ENCODE measurements at places on chromosomes 16 and 17.

DNA sequence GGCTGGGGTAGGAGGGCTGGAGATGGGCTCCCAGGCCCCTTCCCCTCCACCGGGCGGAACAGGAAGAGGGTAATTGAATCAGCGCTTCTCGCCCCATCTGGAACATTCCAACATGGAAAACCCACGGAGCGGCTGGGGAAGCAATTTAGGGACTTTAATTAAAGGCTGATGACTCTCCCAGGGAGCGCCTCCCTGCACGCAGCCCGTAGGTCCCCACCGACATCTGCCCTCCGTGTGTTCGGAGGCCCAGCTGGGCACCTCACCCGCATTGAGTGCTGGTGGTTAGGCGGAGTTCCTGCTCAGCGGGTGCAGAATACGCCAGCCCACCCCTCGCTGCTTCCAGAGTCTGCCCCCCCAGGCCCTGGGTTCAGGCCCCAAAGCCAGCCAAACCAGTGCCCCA is 10.0 kb downstream of the HS3ST6 start:
- no peak for DNase-seq

DNA sequence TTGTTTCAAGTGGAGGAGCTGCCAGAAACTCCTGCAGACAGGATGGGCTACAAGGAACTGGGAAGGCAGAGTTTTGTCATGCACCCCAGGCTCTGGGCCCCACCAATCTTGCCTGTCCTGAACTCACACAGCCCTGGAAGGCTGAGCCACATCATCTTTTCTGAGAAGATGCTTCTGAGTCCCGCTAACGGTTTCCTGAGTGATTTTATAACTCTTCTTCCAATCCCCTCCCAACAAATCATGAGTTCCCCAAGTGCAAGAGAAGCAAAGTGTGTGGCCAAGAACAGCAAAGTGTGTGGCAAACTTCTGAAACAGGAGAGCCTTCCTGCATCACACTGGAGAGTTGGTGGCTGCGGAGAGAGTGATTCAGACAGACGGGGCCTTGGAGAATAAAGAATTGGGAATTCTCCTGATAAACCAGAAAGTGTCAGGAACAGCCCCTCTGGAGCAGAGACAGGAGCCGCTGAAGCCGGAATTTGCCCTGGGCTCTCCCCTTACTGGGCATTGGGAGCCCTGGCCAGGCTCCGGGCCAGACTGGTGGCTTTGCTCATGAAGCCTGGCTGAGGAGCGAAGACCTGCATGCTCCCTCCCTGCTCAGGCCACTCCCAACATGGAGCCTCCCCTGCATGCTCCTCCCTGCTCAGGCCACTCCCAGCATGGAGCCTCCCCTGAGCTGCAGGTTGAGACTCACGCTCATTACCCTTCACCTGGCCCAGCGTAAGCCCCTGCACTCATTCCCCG is 47.2 kb downstream of the PITPNM3 start:
- DNase-seq, result no peak

GRCh38 chr17:68605914-68606313 is 4.7 kb upstream of the FAM20A start:
- no peak for DNase-seq

DNA sequence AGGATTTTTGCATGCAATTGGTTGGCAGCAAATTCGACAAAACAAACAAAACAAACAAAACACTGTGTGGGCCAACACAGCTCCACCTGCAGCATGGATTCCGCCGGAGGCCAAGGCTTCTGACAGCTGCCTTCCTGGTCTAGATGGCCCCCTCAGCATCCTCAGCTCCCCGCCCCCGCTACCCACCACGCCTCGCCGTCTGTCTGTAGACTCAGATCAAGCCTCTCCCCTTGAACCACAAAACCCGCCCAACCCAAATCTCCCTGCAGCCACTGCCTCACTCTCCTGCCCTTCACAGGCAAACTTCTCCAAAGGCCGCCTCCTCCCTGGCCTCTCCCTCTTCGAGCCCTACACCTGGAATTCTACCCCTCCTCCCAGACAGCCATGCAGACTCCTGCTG is 57.9 kb downstream of the RTN4RL1 start:
- DNase-seq, result no peak

DNA sequence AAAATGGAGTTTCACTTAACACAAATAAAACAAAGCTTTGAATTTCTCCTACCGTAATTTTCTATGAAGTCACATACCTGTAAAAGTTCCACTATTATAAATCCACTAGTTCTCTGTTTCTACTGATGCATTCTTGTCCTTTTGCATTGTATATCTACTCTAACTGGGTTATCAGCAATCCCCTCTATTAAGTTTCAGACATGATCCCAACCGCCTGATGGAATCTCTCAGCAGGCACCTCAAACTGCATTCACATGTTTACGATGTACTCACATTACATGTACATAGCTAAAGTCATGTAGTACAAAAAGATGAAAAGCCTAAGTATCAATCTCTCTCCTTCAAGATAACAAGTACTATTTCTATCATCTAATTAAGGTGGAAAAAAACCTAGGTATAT is 64.9 kb downstream of the MED13 start:
- no peak for DNase-seq

DNA sequence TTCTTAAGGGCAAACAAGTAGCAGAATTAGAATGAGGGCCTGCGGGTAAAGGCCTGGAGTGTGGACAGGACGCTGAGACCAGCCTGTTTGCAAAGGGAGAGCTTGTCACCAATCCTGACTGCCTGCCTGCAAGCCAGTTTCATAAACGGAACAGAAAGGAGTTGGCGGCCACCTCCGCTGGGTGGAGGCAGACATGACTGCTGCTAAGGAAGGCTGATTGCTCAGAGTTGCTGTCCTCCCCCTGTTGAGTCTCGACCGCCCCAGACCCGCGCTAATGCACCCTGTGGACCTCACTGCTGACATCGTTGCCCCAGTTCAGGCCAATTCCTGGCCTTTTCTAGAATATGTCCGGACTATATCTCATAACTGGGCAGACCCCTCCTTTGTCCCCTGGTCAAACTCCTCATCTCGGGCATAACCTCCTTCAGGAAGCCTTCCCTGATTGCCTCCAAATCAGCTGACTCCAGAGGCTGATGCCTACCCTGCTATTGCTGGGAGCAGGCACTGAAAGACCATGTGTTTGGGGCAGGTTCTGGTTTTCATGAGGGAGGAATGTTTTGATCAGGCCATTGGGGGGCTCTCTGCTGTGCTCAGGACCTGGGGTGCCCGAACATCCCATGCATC is 153.0 kb upstream of the CIBAR2 start:
- DNase-seq, result no peak

DNA sequence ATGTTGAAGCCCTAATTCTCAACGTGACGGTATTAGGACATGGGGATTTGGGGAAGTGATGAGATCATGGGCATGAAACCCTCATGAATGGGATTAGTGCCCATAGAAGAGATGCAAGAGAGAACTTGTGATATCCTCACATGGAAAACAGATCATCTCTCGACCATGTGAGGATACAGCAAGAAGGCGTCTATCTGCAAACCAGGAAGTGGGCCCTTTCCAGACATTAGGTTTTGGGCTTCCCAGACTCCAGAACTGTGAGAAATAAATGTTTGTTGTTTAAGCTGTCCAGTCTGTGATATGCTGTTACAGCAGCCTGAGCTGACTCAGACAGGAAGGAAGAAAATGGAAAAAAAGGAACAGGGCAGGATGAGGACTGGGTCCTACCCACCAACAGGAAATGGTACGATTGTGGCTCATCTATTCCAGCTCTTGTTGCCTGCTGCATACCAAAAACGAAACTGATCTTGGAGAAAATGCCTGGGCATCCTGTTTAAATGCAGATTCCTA is 21.9 kb upstream of the SSTR2 start:
- DNase-seq, result no peak

GRCh38 chr17:76781056-76781982 is 43.4 kb downstream of the MFSD11 start:
- DNase-seq, result no peak

- DNase-seq, result no peak
Observed at GRCh38 chr16:3243882-3244281, 8.9 kb upstream of the ZNF200 start.

DNA sequence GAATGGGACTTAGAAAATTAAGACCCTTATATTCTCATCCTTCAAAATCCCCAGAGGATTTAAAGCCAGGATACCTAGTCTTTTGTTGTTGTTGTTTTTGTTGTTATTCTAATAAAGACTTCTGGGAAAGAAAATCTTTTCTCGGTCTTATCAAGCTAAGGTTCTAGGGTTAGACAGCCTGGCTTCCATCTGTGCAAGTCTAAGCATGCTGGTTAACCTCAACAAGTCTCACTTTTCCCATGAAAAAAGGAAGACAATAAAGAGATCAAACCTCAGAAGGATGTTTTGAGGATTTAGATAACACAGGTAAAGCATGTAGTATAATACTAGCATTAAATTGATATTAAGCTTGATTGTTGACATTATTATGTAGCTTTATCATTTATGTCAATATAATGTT is 486.4 kb upstream of the SOX9 start:
- no peak for DNase-seq

GRCh38 chr17:74945543-74945942 is 9.8 kb downstream of the OTOP3 start:
- no peak for DNase-seq

DNA sequence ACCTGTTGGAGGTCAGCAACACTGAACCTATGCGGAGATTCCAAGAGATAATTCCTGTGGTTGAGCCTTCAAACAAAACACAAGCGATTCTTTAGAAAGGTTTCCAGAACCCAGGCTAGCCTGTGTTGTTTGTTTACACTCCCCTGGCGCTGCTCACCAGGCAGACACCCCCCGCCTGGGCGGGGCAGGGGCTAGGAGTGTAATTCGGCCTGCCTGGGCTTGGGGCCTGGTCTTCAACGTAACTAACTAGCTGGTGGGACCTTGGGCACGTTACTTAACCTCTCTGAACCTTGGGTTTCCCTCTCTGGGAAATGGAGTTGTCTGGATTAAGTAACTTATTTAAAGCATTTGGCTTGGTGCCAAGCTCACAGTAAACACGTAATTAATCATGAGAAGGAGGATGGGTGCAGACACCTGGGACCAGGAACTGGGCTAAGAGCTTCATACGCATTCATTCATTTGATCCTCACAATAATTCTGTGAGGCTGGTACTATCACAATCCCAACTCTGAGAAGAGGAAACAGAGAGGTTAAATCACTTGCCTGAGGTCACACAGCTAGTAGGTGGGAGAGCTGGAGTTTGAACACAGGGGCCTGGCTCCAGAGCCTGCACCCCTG is 7.6 kb upstream of the ARHGAP27 start:
- DNase-seq, result no peak

GRCh38 chr16:19291475-19291874 is 5.9 kb downstream of the CLEC19A start:
- DNase-seq, result no peak
